ENCODE measurements at places on chromosomes 2 and 18.

- no peak for DNase-seq
Measured at GRCh38 chr2:46555011-46555410, 75.6 kb downstream of the TMEM247 start.

- DNase-seq = no peak
Measured at GRCh38 chr2:27967076-27967475, 76.5 kb downstream of the BABAM2 start.

DNA sequence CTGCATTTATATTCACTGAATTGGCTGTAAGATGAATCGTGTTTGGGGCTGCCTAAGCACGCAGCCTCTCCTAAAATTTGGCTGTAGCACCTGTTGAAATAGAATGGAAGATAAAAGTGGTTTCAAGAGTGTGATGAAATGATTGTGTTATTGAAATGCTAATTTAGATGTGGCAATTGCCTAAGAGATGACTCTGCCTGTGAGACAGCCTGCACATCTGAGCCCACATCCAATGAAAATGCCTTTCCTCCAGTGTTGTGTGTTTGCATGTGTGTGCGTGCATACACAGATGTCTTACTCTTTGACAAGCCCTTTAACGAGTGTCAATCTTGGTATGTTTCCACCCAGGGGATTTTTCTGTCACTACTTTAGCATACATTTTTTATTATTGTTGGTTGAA lies 346.9 kb downstream of the MEIS1 start:
- DNase-seq = no peak

DNA sequence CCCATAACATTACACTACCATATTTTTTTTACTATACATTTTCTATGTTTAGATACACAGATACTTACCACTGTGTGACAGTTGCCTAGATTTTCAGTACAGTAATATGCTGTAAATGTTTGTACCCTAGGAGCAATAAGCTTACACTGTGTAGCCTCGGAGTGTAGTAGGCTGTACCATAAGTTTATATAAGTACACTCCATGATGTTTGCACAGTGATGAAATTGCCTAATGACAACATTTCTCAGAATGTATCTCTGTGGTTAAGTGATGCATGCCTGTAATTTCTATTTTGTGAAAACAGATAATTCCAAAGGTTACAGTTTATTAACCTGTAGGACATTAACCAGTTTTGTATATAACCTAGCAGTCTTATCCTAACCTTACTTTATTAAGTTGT lies 128.1 kb upstream of the RBMS1 start:
- DNase-seq = no peak

- no peak for DNase-seq
Measured at GRCh38 chr2:158305501-158305900, 151.1 kb downstream of the CCDC148 start.

DNA sequence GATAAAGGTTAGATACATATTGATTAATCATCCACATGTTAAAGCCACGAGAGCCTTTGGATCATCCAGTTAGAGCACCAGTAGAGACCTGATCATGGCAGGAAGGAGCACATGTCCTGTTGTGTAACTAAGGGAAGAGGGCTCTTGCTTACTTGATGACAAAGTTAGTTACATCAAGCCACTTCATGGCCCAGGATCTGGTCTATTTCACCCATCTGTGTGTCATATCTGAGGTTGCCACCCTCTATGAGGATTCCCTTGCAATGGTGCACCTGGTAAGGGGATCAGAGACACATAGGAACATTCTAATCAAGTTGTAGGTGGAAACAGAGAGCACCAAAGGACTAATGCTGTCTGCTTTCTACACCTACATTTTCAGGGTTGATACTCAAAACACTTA lies 6.7 kb downstream of the ANKAR start:
- no peak for DNase-seq

DNA sequence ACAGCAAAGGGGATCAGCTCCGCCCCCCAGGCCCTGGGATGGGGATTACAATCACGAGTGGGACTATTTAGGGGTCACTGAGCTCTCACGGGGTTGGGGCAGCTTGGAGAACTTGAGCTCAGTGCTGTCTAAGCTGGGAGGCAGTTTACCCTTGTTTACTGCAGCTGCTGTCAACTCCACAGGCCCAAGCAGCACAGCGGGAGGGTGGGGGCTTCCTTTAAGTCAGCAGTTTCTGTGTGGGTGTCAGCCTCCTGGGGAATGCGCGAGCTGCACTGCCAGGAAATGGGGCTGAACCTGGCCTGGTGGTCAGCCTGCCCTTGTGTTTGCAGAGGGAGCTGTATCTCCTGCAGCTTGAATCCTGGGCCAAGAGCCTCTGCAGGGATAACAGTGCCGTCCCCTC lies 29.8 kb downstream of the TOGARAM2 start:
- peak; percentile 53 for DNase-seq

All from CD4-positive, alpha-beta T cell treated with Interferon gamma for 1 hour (primary cell).